ENCODE measurements at places on chromosomes 7 and 10.

- no peak for DNase-seq
Observed at GRCh38 chr7:151864081-151864480, 12.8 kb downstream of the PRKAG2 start.

DNA sequence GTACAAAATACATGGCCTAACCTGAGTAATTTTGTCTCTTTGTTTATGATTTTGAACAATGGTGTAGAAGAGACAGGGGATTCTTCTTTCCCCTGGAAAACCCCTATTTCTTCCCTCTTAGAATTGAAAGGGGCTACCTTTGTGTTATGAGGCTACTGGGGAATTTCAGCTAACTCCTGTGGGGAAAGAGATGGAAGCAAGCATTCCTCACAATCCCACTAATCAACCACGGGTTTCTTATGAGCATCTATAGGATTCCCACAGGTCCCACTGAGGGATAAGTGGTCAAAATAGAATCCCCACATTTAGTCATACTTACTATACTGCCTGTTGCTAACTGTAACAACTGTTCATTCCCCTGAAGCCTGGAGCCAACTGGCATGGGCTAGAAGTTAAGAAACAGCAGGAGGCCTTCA lies 32.2 kb upstream of the ITGB8 start:
- no peak for DNase-seq

- no peak for DNase-seq
Observed at GRCh38 chr10:4227586-4227985, 442.6 kb upstream of the KLF6 start.

GRCh38 chr7:141533149-141533949 lies 17.9 kb upstream of the AGK start:
- peak; percentile 65 for DNase-seq

DNA sequence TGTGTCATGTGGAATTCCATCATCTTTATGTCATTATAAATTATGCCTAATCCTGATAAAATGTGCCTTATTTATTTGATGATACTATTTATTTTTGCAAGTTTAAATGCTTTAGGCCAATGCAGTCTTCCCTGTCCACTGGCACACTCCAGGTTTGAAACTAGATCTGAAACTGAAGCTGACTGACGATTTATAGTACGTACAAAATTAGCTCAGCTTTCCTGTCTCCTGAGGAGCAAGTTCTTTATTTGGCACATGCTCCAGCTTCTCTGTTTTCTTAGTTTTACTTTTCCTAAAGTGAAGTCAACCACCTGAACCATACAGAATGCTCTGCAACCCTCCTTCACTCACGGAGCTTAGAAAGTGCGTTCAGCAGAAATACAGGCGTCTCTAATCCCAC lies 164.1 kb downstream of the HECW1 start:
- no peak for DNase-seq

DNA sequence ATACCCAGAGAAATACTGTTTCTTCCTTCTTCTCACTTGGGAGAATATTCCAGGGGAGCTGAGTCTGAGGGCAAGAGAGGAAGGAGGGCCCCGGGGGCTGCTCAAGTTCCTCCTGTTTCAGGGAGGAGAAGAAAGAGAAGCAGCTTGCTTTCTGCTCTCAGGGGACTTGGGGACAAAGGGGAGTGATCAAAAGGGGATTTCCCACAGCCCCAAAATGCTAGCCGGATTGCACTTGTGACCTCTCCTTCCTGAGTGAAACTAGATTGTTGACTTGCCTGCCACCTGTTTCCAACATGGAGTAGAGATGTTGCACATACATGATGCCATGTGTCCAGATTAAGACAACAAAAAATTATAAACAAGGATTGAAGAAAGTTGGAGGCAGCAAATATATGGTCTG lies 28.7 kb upstream of the PDCD4 start:
- no peak for DNase-seq

DNA sequence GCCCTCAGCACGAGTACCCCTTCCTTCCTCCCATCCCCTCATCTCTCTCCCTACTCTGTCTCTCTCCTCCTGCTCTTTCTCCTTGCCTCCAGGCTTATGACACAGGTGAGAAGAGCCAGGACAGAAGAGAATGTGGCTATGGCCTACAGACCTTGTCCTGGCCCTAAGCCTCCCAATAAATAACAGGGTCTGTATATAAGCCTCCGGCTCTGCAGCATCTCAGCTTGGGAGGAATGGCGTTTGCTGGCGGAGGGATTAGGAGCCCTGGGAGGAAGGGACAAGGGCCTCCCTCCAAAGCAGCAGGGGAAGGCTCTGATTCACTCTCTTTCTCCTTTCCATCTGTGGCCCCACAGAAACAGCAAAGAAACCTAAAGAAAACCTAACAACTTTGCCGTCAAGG lies 45.8 kb downstream of the COL13A1 start:
- DNase-seq, result no peak

DNA sequence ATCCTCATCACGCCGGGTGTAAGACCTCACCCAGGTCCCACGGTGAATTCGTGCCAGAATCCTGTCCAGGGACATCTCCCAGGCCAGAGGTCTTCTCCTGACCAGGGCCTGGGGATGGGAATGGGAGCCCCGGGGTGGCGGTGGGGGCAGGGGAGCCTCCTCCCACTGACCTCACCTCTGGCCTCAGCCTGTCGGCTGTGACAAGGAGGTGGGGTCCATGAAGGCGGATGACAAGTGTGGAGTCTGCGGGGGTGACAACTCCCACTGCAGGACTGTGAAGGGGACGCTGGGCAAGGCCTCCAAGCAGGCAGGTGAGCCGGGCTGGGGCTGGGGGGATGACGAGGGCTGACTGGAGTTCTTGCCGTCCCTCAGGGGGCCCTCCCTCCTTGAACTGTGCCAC lies 41.3 kb downstream of the TBATA start:
- DNase-seq, result no peak

DNA sequence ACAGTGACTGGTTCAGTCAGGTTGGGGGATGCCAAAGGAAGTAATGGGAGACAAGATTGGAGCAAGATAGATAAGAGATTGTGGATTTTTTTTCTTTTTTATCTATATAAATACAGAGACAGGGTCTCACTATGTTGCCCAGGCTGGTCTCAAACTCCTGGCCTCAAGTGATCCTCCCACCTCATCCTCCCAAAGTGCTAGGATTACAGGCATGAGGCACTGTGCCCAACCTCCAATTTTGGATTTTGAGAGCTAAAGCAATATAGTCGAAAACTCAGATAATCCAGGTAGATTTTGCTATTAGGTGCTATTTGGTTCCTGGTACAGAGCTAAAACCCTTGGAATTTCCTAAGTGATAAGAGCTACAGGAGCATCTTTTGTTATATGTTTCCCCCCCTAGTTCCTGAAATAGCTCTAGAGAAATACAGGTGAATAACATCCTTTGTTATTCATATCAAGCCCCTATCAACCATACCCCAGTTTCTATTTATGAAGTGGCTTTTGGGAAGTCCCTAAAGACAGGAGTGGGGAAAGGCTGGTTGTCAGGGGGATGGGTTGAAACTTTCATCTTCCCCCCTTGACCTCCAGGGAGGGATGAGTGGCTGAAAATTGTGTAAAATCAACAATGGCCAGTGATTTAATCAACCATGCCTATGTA lies 151.2 kb downstream of the CFTR start:
- no peak for DNase-seq

GRCh38 chr10:81036257-81036656 lies 498.6 kb downstream of the SH2D4B start:
- no peak for DNase-seq

GRCh38 chr10:91521439-91521838 lies 111.3 kb downstream of the HECTD2 start:
- DNase-seq, result no peak

DNA sequence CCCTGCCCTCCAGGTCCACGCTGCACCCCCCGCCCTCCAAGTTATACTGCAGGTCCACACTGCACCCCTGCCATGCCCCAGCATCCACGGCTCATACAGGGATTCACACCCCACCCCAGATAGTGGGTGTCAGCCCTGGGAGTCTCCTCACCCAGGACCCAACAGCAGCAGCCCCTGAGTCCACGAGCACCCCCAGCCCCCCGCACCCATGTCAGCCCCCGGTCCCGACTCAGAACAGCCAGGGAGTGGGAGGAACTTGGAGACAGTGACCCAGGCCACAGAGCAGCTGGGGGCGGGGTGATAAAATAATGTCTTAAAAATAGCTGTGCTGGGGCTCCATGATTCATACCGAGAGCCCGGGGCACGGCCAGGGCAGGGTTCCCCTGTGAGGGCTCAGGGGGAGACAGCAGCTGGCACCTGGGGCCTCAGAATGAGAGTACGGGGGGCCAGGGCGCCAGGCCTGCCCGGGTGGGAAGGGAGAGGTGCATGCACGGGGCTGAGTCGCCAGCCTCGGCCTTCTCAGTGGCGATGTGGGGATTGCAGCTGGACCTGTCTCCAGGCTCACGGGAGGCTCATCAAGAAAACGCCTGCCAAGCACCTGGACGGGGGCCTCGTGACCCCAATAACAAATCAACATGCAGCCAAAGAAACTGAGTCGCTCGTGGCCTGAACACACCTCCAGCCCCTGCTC lies 29.8 kb downstream of the ADAP1 start:
- DNase-seq, result no peak

DNA sequence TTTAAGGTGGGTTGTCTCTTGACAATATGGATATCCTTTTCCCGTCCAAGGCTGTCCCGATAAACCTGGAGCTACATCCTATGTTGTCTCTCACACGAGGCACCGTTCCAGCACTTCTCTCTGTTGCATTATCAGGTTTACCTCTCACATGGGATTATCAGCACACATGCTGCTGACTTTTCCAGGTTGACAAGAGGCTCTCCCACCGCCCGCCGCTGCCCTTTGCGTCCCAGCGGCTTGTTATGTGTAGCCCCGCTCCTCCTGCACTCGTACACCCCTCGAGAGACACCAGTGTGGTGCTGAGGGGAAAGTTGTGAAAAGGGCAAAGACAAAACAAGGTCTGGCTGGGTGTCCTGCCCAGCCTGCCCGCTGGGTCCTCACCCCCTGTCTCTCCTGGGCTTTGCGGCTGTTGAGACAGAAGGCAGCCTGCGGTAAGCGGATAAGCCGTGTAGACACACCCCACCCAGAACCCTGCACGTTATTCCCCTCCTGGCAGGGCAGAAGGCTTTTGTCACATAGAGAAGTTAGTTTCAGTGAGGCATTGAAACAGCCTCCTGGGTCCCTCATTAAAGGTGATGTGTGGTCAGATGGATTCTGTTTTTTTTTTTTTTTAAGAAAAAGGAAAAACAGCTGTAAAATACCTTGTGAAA lies 38.7 kb downstream of the UBE3C start:
- DNase-seq, result no peak

DNA sequence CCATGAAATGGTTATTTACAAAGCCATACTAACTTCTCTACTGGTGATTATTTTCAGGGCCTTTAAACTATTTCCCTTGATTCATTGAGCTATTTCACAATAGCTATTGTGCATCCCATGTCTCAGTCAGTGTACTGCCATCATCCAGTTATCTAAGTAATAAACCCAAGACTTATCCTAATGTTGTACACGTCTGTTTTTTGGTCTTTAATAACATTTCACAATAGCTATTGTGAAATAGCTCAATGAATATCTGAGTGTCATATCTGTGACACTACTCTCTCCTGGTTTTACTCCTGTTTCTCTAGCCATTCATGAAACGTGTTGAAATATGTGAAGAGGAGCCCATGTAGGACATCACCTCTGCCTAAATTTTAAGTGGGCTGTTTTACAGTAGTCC lies 36.5 kb upstream of the TMEM140 start:
- DNase-seq, result no peak

- DNase-seq, result no peak
Observed at GRCh38 chr10:93152136-93152535, 78.4 kb downstream of the CYP26A1 start.

- no peak for DNase-seq
Observed at GRCh38 chr7:674454-675410, 51.8 kb upstream of the DNAAF5 start.

All from hypothalamus (tissue), 51 donors.